Erythroblast (primary cell): ENCODE measurements at places on chromosomes 16 and 17.

DNA sequence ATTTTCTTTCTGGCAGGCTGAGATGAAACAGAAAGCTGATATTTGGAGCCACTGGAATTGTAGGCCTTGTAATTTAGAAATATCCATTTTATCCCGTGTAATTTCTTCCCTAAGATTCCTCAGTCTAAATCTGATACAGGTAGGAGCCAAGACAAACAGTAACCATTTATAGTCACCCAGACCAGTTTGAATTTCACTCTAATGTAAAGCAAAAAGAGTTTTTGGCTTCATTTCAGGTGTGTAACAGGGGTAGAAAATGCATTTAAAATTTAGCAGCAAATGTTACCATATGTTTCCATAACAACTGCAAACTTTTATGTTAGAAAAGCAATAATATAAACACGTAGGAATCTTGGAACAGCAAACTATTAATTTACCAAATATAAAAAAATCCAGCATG lies 249.4 kb downstream of the FTO start:
- no peak for DNase-seq

- no peak for DNase-seq
Observed at GRCh38 chr17:59001158-59001814, 105.4 kb downstream of the TRIM37 start.

DNA sequence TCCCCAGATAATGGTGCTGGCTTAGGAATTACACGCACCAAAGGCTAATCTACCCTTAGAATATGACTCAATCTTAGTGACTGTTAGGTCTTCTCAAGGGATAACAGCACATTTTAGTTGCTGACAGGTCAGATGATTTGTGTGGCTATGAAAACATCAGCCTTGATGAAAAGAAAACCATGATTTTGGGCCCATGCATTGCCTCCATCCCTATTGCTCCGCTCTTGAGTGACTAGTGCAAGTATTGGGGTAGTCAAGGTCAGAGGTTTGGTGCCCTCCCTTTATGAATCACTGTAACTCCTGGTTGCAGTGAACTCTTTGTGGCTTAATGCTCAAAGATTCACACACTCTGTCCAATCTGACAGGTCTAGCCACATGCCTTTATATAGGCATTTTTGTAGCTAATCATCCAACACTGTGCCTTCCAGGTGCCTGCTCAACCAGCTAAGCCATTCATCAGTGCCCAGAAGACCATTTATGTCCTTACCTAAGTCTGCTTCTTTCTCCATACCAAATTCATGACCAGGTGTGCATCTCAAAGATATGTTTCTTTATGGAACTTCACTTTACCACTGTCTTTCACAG lies 251.6 kb downstream of the KCNJ2 start:
- no peak for DNase-seq

GRCh38 chr16:64926476-64926875 lies 195.4 kb downstream of the CDH11 start:
- no peak for DNase-seq

DNA sequence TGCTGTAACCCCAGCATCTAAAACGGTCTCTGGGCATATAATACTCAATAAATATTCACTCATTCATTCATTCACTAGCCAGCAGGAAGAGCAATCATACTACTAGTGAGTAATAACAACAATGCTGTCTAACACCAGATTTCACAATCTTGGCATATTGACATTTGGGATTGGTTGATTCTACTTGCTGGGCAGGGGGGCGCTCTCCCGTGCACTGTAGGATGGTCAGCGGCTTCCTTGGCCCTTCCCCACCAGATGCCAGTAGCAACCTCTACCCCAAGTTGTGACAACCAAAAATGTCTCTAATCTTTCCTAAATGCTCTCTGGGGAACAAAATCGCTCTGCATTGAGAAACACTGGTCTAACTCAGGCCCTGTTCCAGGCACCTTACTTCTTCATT lies 20.7 kb downstream of the WFDC1 start:
- DNase-seq = no peak

DNA sequence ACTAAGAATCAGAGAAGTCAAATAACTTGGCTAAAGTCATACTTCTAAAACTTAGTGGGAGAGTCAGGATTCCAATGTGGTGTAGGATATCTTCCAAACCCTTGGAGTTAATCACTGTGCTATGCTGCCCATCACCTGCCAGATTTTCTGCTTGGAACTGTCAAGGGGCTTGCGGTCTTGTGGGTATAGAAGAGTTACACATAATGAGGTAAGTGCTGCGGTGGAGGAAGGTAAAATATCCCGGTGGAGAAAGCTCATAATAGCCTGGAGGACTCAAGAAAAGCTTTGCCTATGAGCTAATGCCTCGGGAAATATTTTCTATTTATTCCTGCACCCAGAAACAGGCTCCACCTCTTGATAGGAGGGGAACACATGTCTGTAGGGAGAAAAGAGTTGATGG lies 195.6 kb downstream of the UTP18 start:
- DNase-seq = no peak

DNA sequence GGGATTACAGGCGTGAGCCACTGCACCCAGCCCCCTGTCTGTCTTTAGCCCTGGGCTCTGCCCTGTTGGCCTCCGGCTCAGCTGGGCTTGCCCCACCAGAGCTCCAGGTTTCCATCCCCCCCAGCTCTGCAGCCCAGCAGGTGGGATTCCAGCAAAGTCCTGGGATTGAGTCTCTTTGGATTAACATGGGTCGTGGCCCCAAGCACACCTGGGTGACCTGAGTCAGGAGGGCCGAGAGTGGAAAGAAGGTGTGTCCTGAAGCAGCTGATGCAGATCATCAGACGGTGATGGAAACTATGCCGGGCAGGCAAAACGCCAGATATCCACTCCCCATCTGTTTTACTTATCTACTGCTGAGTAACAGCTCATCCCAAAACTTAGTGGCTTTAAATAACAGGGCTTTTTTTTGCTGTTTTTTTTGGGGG lies 72.5 kb downstream of the KNOP1 start:
- no peak for DNase-seq

- DNase-seq = no peak
Observed at GRCh38 chr16:50751528-50751927, 9.6 kb downstream of the CYLD start.

GRCh38 chr16:87235810-87236515 lies 81.2 kb downstream of the C16orf95 start:
- no peak for DNase-seq

DNA sequence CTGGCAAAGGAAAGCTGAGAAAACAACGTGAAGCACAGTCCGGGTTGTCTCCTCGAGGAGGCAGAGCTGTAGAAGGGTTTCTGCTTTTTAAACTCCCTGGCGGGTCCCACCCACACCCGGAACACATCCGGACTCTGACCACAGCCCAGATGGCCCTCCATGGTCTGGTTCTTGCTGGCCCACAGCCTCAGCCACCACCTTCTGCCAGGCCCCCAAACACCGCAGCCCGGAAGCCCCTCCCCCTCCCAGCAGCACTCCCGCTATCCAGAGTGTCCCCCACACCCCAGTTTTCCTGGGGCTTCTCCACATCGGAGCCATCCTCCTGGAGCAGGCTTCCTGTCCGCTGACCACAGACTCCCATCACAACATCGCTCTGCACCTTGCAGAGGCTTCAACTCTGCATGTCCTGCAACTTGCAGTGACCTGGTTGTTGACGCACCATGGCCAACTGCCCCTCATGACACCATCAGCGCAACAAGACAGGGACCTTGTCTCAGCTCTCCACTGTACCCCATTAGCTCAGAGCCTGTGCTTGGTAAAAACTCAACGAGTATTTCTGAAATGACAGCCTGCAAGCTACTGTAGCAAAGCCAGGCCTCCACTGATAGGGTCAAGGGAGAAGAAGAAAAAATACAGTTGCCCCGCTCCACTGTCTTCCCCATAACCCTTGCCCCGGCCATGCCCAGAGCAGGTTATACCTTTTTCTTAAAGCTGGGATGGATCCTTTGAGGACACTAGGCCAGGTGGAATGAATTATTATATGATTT lies 129.8 kb downstream of the C16orf78 start:
- DNase-seq = no peak

- DNase-seq = no peak
Observed at GRCh38 chr16:87093804-87094555, 223.2 kb downstream of the C16orf95 start.
